Cerebellum (tissue), 4 donors: ENCODE measurements at places on chromosomes 7 and 10. TPM values are rescaled to one million over a fixed set of nuclear protein-coding genes. Genes with fewer than 3 reads are reported as not detected.

DNA sequence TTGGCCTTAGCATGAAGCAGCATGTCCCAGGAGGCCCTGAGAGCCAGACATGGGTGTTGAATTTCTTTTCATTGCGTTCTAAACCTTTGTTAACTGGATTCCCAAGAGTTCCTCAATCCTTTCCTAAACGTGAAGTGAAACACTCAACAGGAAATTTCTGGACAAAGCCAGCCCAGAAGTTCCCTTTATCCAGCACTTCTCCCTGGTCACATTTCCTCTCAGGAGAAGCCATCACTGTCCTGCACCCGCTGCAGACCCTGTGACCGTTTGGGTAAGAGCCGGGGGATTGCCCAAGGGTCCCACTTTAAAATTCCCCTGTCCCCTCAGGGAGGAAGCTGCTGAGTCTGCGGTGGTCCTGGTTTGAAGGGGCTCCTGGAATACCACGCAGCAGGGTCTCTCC is 88.0 kb upstream of the ZPBP start:
- no peak for DNase-seq

- DNase-seq: no peak
These were observed 50.8 kb downstream of the KCNH2 start for GRCh38 chr7:150927157-150927955.

Gene EGFR
- 46.9 TPM for total RNA-seq

- DNase-seq: no peak
These were observed 97.7 kb downstream of the NRCAM start for GRCh38 chr7:108358553-108358952.

DNA sequence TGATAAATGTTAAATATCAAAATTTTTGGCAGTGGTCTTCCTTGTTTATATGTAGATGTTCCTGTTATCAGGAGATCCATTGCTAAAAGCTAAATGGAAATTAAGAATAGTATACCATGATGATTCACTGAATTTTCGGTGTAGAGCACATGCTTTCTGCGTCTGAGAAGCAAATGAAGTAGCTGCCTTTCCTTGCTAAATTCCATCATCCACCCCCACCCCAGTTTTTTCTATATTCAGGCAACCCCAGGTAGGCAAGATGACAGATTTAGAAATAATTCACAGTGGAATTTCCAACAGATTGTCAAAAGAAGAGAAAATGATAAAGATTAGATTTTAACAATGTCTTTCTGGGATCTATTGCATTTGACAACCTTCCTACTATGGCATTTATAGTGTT is 231.9 kb downstream of the PLXDC2 start:
- no peak for DNase-seq

Gene UPK3B
- total RNA-seq: 2.1 TPM

GRCh38 chr7:79608005-79608404 is 154.5 kb upstream of the MAGI2 start:
- DNase-seq: no peak

GRCh38 chr10:118922226-118922625 is 107.3 kb upstream of the NANOS1 start:
- no peak for DNase-seq

GRCh38 chr10:32340596-32341180 is 6.3 kb downstream of the EPC1 start:
- DNase-seq: no peak

- DNase-seq: no peak
These were observed 44.9 kb downstream of the INSYN2A start for GRCh38 chr10:127151541-127151940.

Gene IQCE
- 18.9 TPM for total RNA-seq

DNA sequence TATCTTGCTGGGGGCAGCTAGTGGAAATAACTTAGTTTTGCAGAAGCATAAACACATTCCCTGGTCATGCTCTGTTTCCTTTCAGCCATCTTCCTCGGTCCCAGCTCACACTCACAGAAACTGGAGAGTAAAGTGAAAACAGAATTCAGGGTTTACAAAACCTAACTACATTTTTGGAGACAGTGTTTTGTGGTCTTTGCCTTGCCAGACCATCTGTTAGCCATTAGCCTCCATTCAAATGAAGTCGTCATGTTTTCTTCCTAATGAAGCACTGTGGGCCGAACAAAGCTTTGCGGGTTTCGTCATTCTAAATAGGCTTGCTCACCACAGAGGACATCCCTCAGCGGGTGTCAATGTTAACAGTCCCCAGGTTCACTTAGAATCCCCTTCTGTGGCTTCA is 214.6 kb upstream of the TMEM72 start:
- no peak for DNase-seq

Gene CALN1
- total RNA-seq: 14.9 TPM

- DNase-seq: no peak
These were observed 65.7 kb upstream of the LANCL2 start for GRCh38 chr7:55299273-55299967.

- DNase-seq: no peak
These were observed 131.8 kb downstream of the HECW1 start for GRCh38 chr7:43244232-43244631.

- DNase-seq: no peak
These were observed 704.7 kb upstream of the MBL2 start for GRCh38 chr10:53477313-53477675.

GRCh38 chr7:98668255-98668654 is 51.2 kb downstream of the NPTX2 start:
- no peak for DNase-seq

DNA sequence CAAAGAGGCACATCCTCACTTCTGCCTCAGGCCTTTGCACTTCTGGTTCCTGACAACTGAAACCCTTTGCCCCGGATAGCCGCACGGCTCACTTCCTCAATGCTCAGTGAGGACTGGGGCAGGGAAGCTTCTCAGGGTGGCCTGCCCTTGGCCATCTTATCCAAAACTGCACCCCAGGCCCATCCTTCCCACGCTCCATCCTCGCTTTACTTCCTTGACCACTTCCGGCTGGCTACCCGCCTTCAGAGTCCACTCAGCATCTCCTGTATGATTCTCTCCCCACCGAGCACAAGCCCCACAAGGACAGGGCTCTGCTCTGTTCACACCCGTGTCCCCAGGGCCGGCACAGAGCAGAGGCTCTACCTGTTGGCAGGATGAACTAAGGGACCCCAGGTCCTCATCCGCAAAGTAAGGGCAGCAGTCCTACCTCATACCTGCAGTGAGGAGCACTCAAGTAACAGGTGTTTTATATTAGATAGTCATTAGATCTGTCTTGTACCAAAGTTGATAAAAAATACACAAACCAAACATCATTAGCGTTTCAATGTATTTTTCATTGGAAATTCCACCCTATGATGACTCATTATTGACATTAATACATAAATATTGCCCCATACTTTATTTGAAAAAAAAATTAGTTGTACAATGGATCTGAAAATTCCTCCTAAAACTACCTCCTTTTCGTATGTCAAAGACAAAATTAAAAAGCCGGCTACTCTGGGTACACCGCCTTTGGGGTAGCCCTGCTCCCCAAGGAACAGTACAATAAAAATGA is 35.0 kb downstream of the GNA12 start:
- no peak for DNase-seq

Gene CCDC172
- total RNA-seq: not detected

Gene RELN
- 390 TPM for total RNA-seq

DNA sequence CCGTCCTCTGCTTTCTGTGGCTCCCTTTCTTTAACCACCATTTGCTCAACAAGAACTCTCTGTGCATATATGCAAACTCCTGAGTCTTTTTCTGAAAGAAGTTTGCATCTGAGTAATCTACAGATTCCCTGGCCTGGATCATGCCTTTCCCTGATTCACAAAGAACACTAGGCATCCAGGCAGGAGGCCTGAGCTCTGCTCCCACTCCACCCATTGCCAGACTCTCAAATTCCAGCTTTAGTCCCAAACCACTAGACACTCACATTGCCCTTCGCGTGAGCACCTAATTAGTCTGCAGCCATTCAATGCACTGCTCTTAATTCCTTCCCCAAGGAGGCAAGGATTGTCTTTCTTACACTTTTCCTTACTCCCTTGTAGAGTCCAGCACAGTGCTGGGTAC is 60.9 kb downstream of the ABCC2 start:
- no peak for DNase-seq

- no peak for DNase-seq
These were observed 131.5 kb upstream of the PFKP start for GRCh38 chr10:2935647-2936386.
